T-helper 17 cell (primary cell): ENCODE measurements at places on chromosomes 3 and 15.

- no peak for DNase-seq
Observed at GRCh38 chr3:53384465-53385423, 37.4 kb upstream of the DCP1A start.

- no peak for DNase-seq
Observed at GRCh38 chr3:197878427-197878826, 71.6 kb upstream of the RPL35A start.

- DNase-seq, result no peak
Observed at GRCh38 chr15:63452552-63453136, 51.7 kb upstream of the USP3 start.

- no peak for DNase-seq
Observed at GRCh38 chr3:152388631-152389030, 119.9 kb downstream of the MBNL1 start.

DNA sequence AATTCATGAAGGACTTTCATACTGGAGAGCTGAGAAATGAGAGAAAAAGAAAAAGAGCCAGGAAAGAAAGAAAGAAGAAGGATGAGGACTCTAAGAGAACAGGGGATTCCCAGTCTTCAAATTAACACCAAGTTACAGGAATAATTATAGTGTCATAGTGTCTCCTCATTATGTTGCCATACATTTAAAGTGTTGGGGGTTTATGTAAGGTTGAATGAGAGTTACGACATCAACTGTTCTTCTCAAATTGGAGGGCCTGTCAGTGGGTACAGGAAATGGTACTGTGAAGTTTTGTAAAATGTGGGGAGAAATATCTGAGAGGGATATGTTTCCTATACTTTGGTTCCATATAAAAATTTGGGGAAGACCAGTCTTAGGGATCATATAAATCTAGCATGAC lies 12.3 kb upstream of the CD200 start:
- no peak for DNase-seq

- DNase-seq, result no peak
Observed at GRCh38 chr3:187520027-187520945, 149.9 kb downstream of the SST start.

- no peak for DNase-seq
Observed at GRCh38 chr3:155032918-155033317, 47.2 kb upstream of the MME start.

DNA sequence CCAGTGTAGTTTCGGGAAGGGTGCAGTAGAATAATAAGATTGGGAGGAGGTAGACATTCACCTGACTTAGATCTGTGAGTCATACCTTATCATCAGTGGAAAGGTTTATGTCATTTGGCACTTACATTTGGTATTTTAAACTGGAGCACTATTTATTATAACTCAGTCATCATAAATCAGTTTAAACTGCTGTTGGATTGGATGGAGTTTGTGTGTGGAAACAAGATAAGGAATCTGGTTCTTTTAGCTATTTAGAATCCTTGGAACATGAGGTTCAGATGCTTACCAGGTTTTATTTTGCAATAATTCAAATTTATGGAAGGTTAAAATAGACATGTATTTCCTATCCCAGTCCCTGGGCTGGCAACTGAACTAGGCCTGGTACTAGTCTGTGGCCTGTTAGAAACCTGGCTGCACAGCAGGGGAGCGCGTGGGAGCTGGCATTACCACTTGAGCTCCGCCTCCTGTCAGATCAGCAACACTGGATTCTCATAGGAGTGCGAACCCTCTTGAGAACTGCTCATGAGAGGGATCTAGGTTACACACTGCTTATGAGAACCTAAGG lies 34.5 kb downstream of the ZFAND6 start:
- DNase-seq, result no peak

- DNase-seq, result no peak
Observed at GRCh38 chr15:23532024-23532423, 33.5 kb upstream of the MKRN3 start.

DNA sequence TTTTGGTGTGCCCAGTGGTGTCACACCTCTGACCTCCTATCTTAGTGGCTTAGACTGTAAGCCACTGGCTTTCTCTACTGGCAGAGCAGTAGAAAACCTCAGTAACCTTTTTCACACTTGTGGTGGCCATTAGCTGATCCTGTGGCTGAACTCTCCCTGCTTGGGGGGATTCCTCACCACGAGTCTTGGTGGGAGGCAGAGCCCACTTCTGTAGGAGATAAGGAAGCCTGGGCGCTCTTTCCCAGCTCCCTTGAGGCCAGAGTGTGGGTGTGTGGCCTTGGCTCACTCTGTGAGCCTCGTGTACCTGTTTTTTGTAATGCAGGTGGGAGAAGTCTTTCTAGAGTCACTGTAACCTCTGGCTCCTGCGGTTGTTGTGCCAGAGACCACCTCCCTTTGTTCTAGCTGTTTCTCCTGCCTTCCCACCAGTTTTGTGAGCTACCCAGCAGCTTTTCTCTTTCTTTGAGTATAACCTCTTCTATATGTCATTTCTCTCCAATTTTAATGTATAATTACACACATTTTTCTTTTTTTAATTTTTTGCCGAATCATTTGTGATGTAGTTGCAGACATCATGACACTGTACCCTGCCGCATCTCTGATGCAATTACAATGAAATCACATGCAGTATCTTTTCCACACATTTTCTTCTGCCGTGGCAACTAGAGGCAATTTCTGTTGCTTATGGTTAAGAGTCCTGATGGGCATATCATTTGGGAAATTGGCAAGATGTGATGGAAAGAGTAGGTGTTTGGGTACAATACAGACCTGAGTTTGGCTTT lies 13.8 kb downstream of the XCR1 start:
- DNase-seq, result no peak

DNA sequence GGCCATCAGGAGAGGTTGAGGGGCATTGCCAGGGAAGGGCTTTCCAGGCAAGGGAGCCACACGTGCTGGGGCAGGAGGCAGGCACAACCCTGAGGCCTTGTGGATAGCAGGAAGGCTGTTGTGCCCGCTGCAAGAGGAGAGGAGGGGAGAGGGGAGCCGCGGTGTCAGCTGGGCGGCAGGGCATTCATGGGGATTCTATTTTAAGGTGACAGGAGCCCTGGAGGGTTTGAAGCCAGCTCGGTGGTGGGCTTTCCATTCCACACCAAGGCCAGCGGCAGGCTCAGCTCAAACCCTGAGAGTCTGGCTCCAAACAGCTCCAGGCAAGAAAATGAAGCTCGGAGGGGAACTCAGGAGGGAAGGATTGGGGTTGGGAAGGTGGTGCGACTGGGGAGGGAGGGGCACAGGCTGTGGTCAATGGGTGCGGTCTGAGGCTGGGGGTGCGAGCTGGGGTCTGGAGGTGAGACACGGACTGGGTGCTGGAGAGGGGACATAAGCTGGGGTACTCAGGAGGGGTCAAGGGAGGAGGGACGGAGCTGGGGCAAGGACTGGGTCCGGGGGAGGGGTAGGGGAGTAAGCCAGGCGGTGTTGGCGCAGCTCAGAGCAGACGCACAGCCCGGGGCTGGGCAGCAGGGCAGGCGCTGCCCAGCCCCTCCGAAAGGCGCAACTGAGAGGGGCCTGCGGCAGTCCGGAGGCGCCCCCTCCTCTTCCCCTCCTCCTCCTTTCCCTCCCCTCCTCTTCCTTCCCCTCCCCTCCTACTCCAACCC lies 43.4 kb downstream of the TPRA1 start:
- no peak for DNase-seq

DNA sequence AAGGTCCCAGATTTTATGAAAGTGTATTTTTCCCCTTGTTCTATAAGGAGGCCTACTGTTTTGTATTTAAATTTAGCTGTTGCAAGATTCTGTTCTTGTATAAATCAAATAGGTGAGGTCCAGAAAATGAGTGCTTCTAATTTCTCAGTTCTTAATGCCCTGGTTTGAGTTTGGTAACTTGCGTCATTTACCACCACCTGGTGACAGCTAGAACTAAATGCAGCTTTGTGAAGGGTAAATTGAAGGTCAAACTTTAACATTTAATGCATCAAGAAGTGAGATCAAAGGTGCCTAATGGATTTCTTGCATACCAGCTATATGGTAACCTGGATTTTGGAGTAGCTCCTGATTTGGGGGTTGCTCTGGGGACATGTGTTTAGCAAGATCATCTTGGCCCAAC lies 50.7 kb upstream of the POLR2M start:
- DNase-seq, result no peak

GRCh38 chr15:72825829-72826228 lies 42.3 kb upstream of the ADPGK start:
- no peak for DNase-seq

DNA sequence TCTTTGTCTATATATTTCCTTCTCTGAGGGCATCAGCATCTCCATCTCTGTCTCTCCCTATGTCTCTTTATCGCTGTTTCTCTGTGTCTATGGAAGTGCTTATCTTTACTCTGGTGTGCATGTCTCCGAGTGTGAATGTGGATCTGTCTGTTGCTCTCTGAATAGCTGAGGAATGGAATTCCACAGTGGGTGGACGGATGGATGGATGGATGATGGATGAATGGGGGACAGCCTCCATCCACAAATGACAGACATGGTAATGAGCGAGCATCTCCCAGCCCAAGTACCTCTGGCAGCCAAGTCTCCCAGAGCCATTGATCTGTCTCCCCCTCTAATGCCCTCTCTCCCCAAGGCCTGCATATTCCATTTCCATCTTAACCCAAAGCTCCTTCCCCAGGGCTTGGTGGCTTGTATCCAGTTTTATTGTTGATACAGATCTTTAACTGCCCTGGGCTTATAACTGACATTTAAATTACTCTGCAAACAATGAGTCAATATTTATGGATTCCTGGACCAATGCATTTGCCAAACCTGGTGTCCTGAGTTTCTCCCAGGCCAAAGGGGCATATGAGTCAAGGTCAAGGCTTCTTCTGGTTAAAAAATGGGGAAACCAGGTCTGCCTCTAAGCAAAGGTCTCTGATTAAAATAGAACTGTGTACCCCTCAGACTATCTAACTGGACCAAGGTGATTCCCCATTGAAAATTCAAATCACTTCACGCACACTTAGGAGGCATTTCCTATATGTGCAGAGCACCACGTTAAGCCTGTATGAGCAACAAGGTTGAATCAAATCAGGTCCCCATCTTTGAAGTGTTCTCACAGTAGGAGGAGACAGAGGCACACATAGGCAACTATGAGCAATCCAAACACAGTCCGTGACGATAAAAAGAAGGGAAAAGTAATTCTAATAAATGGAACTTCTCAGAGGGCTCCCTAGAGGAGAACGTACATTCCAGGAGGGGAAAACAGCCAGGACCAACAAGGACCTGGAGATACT lies 109.9 kb downstream of the TLE3 start:
- no peak for DNase-seq

GRCh38 chr15:60734851-60735250 lies 255.9 kb upstream of the ICE2 start:
- DNase-seq, result no peak

- DNase-seq, result no peak
Observed at GRCh38 chr3:190533511-190534281, 19.8 kb downstream of the IL1RAP start.

DNA sequence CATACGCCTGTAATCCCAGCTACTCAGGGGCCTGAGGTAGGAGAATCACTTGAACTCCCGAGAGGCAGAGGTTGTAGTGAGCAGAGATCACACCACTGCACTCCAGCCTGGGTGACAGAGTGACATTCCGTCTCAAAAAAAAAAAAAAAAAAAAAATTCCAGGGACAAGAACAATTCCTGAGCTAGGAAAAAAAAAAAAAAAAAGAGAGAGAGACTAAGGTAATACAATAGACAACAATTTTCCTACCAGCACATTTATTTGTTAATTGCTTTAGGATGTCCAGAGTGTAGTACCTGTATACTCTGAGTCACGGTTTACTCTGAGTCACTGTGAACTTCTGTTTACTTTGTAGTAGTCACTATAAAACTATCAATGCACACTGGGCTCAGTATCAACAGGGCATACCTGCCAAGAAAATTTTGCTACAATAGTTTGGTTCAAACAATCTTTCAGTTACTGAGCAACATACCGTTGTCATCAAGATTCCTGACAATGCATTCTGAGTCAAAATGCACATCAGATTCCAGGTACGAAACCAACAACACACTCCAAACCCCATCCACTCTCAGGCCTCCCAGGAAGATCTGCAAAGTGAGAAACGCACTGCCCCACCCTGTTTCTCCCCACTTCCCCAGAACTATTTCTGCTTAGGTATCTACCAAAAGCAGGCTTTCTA lies 28.3 kb downstream of the IGF2BP2 start:
- DNase-seq, result no peak

- no peak for DNase-seq
Observed at GRCh38 chr3:65837604-65838003, 201.1 kb downstream of the MAGI1 start.

- DNase-seq, result no peak
Observed at GRCh38 chr3:180829409-180830405, 82.8 kb upstream of the FXR1 start.

- DNase-seq, result no peak
Observed at GRCh38 chr3:127560051-127560787, 30.3 kb downstream of the TPRA1 start.

GRCh38 chr15:45185903-45186770 lies 1.6 kb downstream of the SHF start:
- DNase-seq, result no peak

DNA sequence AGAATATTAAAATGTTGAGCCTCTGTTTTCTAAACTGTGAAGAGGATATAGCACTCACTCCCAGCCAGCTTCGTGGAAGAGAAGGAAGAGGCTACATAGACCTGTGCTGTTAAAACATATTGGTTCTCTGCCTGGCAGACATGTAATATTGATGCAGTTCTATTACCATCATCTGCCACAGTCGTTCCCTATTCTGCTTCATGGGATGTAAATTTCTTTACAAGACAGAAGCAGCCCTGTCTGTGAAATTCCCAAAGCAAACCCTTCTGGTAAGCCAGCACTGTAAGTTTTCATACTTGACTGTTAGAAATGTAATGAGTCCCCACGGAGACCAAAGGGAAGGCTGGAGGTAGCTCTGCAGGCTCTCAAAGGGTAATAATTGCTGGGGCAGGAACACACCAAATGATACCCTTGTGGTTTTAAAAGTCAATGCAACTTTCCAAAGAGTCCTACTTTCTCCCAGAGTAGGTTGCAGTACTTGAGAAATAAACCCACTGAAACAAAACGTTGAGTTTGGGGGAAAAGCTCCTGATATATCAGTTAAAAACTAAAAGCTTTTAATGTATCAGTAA lies 129.9 kb upstream of the HES1 start:
- no peak for DNase-seq
